EH (cell line): ENCODE measurements at places on chromosomes 5 and 9.

GRCh38 chr9:82424599-82425120, 436.1 kb downstream of the SPATA31D1 start:
- DNase-seq, result no peak

DNA sequence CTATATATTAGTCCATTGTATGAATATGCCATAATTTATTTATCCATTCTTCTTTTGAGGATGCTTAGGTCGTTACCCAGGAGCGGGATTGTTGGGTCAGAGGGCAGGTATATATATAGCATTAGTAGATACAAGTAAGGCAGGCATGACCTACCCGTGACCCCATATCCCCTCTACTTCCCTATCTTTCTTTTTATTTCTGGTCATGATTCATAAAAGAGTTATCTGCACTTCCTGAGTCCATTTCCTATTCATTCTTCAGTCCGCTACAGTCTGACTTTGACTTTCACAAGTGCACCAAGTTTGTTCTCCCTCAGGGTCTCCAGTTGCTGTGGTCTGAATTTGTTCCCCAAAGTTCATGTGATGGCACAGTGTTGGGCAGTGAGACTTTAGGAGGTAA, 6.9 kb downstream of the RHOBTB3 start:
- DNase-seq, result no peak

DNA sequence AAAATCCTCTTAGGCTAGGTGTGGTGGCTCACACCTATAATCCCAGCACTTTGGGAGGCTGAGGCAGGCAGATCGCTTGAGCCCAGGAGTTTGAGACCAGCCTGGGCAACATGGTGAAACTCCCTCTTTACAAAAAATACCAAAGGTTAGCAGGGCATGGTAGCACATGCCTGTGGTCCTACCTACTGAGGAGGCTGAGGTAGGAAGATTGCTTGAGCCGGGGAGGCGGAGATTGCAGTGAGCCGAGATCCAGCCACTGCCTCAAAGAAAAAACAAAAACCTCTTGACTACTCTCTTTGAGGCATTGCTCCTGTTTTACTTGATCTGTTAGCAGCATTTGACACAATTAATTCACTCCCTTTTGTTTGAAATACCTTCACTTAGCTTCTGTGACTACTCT, 20.7 kb downstream of the KIF2A start:
- no peak for DNase-seq

DNA sequence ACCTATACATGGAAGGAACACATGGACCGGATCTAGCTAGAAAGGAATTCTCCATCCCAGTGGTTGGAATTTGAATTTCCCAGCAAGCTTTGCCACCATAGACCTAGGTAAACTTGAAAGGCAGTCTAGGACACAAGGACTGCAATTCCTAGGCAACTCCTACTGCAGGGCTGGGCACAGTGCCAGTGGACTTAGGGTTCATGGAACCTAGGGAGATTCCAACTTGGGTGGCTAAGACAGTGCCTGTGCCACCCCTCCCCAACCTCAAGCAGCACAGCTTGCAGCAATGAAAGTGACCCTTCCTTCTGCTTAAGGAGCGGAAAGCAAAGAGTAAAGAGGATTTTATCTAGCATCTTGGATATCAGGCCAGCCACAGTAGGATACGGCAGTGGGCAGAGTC, 663.3 kb downstream of the ELAVL2 start:
- DNase-seq, result no peak

DNA sequence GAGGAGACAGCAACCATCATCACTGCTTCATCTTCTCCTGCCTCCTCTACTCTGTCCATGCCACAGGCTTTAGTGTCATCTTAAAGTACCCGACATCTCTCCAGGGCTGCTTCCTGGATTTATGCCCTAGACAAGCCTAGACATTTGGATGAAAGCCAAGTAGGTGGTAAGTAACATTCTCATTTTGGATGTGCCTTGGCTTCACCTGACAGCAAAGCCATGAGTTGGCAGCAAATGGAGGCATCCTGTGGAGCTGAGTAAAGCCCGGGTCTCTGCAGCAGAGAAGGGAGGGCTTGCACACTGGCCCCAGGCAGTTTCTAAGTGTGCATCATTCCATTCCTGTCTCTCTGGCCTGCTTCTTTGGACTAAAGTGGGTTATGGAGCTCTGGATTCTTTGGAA, 299.1 kb downstream of the DMAC1 start:
- no peak for DNase-seq

GRCh38 chr5:178196986-178197385, 7.3 kb upstream of the HNRNPAB start:
- DNase-seq, result no peak

GRCh38 chr5:111748304-111748763, 8.7 kb downstream of the NREP start:
- peak; percentile 94 for DNase-seq

DNA sequence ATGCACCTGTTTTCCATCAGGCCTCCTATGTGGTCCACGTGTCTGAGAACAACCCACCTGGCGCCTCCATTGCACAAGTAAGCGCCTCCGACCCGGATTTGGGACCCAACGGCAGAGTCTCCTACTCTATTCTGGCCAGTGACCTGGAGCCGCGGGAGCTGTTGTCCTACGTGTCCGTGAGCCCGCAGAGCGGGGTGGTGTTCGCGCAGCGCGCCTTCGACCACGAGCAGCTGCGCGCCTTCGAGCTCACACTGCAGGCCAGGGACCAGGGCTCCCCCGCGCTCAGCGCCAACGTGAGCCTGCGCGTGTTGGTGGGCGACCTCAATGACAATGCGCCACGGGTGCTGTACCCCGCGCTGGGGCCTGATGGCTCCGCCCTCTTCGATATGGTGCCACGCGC, 1.7 kb downstream of the PCDHGB1 start:
- no peak for DNase-seq

DNA sequence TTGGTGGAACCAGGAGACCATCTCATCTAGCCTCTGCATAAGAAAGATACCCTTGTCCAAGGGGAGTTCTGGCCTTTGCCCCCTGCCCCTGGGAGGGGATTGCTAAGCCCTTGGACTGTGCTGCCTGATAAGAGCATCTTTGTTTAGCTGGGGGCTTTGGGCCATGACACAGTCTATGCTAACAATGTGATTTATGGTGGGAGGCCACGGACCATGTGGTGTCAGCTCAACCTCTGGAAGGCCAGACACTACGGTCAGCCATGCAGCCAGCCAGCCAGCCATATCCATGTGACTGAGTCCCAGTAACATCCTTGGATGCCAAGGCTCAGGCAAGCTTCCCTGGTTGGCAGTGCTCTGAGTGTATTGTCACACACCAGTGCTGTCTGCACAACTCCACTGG, 244.4 kb downstream of the FSTL4 start:
- no peak for DNase-seq

GRCh38 chr5:65161655-65162054, 320.1 kb downstream of the ADAMTS6 start:
- peak; percentile 28 for DNase-seq

- peak; percentile 8 for DNase-seq
Measured at GRCh38 chr5:83922699-83923098, 202.0 kb upstream of the HAPLN1 start.

DNA sequence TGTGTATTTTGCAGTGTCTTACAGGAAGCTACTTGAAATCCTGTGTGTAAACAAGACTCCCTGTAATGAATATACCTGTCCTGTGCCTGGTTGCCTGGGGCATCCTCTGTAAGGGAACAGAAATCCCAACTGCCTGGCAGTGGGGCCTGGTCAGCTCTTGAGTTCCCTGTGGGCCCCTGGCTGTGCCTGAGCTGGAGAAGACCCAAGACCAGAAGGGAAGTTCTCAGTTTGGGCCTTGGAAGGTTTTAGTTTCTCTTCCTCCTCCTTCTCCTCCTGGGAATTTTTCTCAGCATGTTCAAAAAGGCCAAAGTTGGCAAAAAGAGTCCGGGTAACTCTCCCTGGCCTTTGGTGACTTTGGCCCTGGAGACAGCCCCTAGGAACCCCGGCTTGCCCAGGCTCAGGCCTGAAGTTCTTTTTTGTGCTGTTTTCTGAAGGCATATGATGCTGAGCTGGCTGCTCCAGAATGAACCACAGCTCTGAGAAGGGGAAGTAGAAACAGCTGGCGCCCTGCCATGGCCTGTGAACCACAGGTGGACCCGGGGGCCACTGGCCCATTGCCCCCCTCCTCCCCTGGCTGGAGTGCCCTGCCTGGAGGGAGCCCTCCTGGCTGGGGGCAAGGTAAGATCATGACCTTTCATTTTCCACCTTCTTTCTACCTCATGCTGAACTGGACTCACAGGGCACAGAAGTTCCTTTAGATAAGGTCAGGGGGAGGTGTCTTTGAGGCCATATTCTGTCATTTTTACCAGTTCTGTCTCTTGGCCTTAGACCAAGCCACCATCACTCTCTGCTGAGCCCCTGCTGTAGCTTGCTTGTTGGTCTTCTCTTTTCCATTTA, 5.8 kb downstream of the TMEM268 start:
- DNase-seq, result no peak

- peak; percentile 8 for DNase-seq
Measured at GRCh38 chr9:37198039-37198729, 77.8 kb downstream of the ZCCHC7 start.

DNA sequence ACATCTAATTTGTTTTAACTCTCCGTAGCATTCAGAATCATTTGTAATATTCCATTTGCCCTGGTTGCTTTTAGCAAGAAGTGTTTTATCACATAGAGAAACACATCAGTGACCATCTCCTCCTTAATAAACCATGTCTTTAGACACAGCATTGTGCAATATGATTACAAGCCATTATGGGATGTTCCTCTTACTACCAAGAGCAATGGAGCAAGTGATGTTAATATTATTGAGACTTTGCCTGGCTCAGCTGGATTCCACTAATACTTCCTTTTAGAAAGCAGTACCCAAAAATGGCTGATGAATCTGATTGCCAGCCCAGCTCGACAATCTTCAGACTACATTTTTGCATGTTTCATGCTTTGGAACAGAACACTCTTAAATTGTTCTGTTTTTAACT, 364.2 kb downstream of the OSTF1 start:
- DNase-seq, result no peak

GRCh38 chr9:92534674-92535073, 1.1 kb downstream of the ECM2 start:
- no peak for DNase-seq

- DNase-seq, result no peak
Measured at GRCh38 chr9:137688261-137688660, 69.5 kb downstream of the EHMT1 start.

DNA sequence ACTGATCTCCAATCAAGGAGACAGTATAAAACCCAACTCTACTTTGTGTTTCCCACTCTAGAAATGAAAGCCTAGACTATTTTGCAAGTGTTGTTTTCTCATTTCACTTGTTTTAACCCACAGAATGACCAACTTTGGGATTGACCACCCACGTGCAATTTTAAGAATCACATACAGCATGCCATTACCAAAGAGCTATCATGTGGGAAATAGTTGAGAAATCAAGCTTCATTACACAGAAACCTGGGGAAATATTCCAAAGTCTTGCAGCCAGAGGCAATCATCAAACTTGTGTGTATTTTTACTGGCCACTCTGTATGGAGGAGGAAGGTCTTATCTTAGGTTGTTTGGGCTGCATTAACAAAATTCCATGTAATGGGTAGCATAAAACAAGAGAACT, 451.4 kb upstream of the DAB2 start:
- no peak for DNase-seq

DNA sequence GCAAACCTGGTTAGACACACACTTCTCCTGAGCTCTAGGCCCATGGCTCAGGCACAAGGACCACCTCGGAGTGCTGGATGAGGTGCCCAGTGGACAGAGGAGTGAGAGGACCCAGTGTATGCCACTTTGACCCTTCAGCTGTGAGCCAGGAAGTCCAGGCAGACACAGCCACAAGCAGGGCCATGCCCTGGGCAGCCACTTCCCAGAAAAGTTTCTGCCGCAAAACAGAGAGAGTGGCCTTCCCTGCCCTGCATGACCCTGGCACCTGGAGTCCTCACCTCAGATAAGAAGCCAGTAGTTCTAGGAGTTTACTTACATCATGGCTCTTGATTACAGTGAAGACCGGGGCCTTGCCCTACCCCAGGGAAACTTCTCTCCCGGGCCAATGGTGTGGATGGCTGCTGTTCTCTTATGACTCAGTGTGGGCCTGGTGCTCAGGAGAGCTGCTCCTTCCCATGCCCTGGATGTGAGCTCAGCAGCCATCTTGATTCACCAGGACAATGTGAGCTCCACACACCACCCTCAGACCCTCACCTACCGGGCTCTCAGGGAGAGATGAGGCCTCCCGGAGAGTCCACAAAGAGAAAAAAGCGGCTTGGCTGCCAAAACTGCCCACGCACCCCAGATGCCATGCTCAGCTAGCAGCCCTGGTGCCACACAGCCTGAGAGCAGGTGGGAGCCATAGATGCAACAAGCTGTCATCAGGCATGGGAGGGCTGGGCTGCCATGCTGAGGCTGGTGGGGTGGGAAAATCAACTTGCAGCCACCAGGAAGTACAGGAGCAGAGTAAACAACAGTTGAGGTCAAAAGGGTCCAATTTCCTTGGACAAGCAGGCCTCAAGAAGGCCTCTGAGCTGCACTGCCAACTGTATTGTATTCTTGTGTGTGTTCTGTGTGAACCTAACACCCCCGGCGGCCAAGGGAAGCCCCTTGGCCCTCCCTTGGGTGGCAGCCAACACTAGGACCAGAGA, 11.7 kb upstream of the IRF1 start:
- DNase-seq, result peak; percentile 52

GRCh38 chr5:58322453-58322852, 137.4 kb downstream of the PLK2 start:
- DNase-seq, result peak; percentile 77

- no peak for DNase-seq
Measured at GRCh38 chr5:123594434-123594833, 82.5 kb downstream of the CSNK1G3 start.

DNA sequence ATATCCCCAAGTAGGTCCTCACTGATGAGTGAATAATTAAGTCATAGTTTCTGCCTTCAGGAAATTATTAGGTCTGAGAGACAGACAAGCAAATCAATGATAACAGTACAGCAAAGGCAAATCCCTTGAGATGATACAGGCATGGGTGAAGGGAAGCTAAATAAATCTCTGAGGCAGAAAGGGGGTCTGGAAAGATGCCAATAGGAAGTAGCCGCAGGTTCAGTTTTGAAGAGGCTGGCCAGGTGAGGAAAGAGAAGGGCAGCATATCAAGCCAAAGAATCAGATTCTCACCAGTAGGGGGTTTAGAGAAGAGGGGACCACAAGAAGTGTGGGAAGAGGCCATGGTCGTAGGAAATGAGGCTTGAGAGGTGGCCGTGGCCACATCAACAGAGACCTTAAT, 85.8 kb downstream of the KIAA1958 start:
- DNase-seq, result no peak

DNA sequence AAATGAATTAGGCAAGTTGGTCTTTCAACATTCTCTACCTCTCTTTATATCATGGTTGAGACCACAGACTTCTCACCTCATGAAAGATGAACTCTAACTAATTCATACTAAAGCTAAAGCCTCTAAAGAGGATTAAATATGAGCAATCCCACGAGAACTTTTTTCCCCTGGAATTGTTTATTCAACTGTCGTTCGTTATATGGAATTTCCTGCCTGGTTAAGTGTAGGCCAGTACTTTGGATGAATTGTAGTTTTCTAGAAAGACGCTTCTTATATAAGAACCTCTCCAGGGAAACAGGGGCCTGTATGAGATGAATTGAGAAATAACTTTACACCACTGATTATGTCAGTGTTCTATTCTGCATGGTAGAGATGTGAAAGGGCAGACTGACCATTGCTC, 42.9 kb downstream of the PDCD1LG2 start:
- DNase-seq, result peak; percentile 93

- DNase-seq, result peak; percentile 37
Measured at GRCh38 chr9:126861707-126862103, 1.3 kb downstream of the ZBTB34 start.

- DNase-seq, result no peak
Measured at GRCh38 chr9:72834994-72835393, 117.9 kb downstream of the ALDH1A1 start.
